ENCODE measurements at places on chromosomes 7 and 10.
A peak's percentile ranks its signal among the peaks of the same experiment; 100 is the strongest.

GRCh38 chr10:132599732-132600131 lies 62.1 kb downstream of the INPP5A start:
- H3K4me3 ChIP-seq: no peak overlapping the region
- H3K27ac ChIP-seq: no peak overlapping the region
- H3K36me3 ChIP-seq: peaks cover 5% of the 10 kb centered on the region
- no peak for DNase-seq
- H3K4me1 ChIP-seq: peaks cover 32% of the 10 kb centered on the region
- no peaks in the 10 kb centered on the region for H3K27me3 ChIP-seq

GRCh38 chr7:75533926-75534325 lies 41.8 kb downstream of the SPDYE5 start:
- no peak overlapping the region for H3K27ac ChIP-seq
- H3K27me3 ChIP-seq: no peaks in the 10 kb centered on the region
- no peaks in the 10 kb centered on the region for H3K36me3 ChIP-seq

DNA sequence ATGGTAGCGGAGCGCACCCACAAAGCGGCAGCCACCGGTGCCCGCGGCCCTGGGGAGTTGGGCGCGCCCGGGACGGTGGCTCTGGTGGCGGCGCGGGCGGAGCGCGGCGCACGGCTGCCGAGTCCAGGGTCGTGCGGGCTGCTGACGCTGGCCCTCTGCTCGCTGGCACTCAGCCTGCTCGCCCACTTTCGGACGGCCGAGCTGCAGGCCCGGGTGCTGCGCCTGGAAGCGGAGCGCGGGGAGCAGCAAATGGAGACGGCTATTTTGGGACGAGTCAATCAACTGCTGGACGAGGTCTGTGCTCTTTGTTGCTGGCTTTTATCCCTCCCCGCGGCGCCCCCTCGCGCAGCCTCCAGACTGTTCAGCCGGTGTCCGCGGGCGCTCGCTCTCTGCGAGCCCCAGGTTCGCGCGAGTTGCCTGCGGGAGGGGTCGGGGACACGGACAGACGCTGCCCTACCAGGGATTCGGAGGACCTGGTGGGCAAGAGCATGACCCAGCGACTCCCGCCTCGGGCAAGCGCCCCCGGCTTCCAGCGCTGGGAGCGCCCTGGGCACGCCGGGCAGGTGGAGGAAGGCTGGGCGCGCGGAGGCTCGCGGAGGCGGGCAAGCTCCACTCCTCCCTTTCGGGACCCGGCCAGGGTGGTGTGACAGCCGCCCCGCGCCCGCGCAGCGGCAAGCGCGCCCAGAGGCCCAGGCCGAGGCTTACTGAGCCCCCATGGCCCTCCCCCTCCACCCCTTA lies 887 bp downstream of the COL13A1 start:
- no peak overlapping the region for H3K27ac ChIP-seq
- no peak for DNase-seq
- peaks cover 62% of the 10 kb centered on the region for H3K27me3 ChIP-seq
- H3K4me3 ChIP-seq: no peak overlapping the region
- H3K36me3 ChIP-seq: peaks cover 3% of the 10 kb centered on the region

GRCh38 chr10:132460071-132460470 lies 63.1 kb downstream of the PWWP2B start:
- H3K27me3 ChIP-seq: no peaks in the 10 kb centered on the region
- H3K36me3 ChIP-seq: no peaks in the 10 kb centered on the region
- H3K27ac ChIP-seq: no peak overlapping the region
- no peaks in the 10 kb centered on the region for H3K4me1 ChIP-seq
- no peak overlapping the region for H3K4me3 ChIP-seq
- DNase-seq: no peak

DNA sequence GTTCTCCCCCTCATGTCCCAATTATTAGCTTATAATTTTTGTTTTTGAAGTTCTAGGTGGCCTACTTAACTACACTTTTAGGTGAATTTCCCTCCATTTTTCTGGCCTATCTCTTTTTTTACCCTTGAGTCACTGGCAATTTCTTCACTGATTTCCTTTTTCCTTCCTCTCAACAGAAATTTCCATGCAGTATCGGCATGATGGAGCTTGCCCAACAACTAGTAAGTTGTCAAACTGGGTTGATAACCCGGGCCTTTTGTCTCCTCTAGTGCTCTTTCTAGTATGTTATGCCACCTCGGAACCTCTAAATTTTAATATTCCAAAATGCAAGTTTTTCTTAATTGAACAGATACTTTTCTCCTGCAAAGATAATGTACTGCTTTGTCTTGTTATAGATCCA lies 147.1 kb downstream of the MLLT10 start:
- peaks cover 7% of the 10 kb centered on the region for H3K4me1 ChIP-seq
- H3K27me3 ChIP-seq: no peaks in the 10 kb centered on the region
- H3K27ac ChIP-seq: no peak overlapping the region
- no peak for DNase-seq

DNA sequence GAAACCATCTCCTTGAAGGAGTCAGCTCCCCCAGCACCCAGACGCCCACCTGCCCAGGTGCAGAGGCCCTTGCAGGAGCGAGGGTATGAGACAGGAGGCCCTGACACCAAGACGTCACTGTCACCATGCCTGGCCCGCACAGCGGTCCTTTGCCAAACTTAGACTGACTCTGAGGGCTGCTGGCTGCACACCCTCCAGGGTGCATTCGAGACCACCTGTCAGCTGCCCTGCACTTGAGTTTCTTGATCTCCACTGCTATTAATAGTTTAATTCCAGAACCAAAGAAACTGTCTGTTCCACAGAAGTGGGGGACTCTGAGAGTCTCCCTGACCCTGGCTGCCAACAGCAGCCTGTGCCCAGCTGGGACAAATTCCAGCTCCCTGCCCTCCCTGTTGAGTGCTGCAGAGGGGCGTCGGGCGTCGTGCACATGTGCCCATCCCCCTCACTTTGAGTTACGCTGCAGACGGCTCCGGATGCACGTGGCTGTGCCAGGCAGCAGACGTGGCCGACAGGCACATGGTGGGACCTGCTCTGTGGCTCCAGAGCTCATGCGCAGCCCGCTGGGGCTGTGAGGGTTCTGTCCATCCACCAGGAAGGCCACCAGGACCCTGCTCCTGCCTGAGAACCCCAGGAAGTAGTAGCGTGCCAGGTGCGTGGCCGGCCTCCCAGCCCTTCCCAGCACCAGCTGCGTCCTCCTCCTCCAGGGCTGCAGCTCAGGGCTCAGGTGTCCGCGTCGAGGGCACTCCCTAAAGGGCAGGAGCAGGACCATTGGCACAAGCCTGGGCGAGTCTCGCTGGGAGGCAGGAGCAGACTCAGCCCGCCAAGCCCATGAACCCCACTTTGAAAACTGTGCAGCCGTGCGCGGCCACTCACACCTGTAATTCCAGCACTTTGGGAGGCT lies 24.8 kb downstream of the ELFN1 start:
- H3K4me3 ChIP-seq: no peak overlapping the region
- DNase-seq: peak; percentile 5
- H3K27me3 ChIP-seq: peaks cover 4% of the 10 kb centered on the region
- H3K4me1 ChIP-seq: peaks cover 5% of the 10 kb centered on the region

GRCh38 chr10:86371691-86372090 lies 5.1 kb upstream of the GRID1 start:
- H3K4me3 ChIP-seq: no peak overlapping the region
- H3K36me3 ChIP-seq: peaks cover 8% of the 10 kb centered on the region
- H3K27me3 ChIP-seq: peaks cover 76% of the 10 kb centered on the region
- DNase-seq: no peak
- H3K27ac ChIP-seq: no peak overlapping the region

DNA sequence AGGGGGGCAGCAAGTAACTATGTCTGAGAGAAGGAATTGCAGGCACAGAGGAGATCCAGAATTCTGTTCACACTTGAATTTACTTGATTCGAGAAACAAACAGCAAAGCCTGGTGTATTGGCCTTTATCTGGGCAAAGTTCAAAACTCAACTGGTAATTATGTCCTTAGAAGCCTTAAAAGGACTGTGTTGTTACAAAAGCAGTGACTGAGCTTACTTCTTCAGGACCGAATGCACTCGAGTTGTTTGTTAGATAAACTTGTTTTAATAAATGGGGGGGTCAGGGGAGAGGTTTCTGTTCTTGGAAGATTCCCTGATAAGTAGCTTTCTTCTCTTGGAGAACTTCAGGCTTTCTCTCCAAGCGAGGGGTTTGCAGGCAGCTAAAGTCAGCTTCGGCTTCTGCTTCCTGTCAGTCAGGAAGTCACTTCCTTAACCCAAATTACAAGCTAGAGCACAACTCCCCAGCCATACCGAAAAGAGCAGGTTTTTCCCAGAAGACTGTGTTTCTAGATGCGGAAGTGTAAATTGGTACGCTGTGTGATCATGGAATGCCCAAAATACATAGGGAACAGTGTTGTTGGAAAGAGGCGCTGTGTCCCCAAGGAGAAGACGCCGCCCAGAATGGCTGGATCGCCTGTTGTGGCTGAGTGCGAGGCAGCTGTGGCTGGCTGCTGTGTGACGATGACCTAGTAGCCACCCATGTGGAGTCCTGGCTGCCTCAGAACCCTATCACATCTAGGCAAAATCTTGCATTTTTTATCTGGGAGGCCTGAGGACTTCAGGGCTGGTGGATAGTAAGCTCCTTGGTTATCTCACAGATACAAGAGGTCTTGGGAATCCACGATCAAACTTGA lies 110.4 kb downstream of the TCF7L2 start:
- H3K4me1 ChIP-seq: no peaks in the 10 kb centered on the region
- H3K36me3 ChIP-seq: no peaks in the 10 kb centered on the region
- no peaks in the 10 kb centered on the region for H3K27me3 ChIP-seq
- no peak overlapping the region for H3K27ac ChIP-seq
- no peak overlapping the region for H3K4me3 ChIP-seq
- no peak for DNase-seq

DNA sequence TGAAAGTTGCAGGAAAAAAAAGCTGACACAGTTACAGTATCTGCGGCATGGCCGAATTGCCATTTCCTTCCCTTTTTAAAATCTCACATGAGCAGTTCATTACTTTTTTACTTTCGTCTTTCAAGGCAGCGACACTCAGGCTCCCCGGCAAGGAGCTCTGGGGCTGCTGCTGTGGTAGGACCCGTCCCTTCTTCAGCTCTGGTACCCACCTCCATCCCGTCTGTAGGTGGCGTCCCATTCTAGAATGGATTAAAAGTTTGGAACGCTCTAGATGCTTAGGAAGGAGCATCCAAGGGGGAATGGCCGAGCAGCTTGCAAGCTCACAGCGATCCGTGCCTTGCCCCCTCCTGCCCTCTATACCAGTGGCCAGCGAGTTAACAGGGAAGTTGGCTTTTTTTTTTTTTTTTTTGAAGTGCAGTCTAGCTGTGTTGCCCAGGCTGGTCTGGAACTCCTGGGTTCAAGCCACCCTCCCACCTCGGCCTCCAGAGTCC lies 22.8 kb upstream of the TTYH3 start:
- peaks cover 10% of the 10 kb centered on the region for H3K4me1 ChIP-seq
- H3K4me3 ChIP-seq: no peak overlapping the region
- peak overlapping the region; percentile 41 for H3K27ac ChIP-seq

DNA sequence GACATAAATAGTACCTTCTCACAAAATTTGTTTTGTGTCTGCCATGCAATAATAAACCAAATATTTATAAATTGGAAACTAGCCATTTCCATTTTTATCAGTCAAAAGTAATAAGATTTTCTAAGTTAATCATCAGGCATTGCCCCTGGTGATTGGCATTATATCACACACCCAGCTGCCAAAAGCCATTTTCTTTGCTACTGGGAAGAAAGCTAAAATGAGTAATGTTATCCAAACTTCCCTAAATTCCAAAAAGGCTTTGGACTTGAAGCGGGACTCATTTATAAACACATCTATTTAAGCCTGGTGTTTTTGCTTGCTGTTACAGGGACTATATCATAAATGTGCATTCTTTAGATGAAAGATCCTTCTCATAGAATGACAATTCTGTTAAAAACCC lies 86.0 kb downstream of the AKR1D1 start:
- peaks cover 2% of the 10 kb centered on the region for H3K4me1 ChIP-seq
- no peak for DNase-seq
- no peak overlapping the region for H3K27ac ChIP-seq

- no peaks in the 10 kb centered on the region for H3K27me3 ChIP-seq
- peaks cover 4% of the 10 kb centered on the region for H3K36me3 ChIP-seq
- peak overlapping the region; percentile 1 for H3K27ac ChIP-seq
- no peak overlapping the region for H3K4me3 ChIP-seq
- peaks cover 12% of the 10 kb centered on the region for H3K4me1 ChIP-seq
Observed at GRCh38 chr7:67105377-67105776, 108.7 kb downstream of the TYW1 start.

DNA sequence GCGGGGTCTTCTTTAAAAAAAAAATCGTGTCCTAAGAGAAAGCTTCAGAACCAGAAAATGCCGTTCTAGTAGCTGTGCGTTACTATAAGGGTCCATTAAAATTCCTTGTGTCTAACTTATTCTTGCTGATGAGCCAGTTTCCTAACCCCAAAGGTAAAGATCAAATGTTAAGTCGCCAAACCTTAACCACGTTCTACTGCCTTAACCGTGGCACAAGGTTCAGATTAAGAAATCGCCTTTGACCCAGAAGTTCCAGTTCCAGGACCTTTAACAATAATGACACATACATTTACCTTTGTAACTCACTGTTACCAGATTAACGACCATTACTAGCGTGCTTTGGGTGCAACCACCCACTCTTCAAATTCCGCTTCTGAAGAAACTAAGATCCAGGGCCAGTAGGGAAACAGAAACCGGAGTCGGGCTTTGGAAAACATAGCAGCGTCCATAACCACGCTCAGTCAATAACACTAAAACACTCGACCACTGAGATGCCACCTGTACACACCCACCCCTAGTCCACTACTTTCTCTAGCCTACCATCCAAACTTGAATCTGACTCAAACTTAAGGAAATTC lies 620 bp downstream of the BET1 start:
- no peak for DNase-seq
- peak overlapping the region; percentile 99 for H3K4me3 ChIP-seq
- H3K4me1 ChIP-seq: peaks cover 35% of the 10 kb centered on the region
- H3K36me3 ChIP-seq: peaks cover 1% of the 10 kb centered on the region
- peaks cover 10% of the 10 kb centered on the region for H3K27me3 ChIP-seq
- H3K27ac ChIP-seq: peak overlapping the region; percentile 100

DNA sequence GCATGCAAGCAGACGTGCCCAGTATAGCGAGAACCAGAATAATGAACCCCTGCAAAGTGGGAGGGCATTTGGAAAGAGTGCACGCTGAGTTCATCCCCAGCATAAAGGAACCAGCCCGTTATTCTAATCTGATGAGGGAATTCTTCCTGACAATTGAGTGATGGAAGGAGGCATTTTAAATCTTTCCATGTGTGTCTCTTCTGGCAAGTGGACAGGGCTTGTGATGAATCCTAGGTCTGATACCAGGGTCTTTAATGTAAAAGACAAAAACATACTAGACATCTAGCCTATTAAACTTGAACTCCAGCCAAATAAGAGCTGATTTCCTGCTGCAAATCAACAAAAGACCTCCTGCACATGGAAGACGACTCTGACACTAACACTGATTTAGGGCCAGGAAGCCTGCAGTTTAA lies 301.2 kb downstream of the DPP6 start:
- no peaks in the 10 kb centered on the region for H3K27me3 ChIP-seq
- DNase-seq: no peak
- no peaks in the 10 kb centered on the region for H3K4me1 ChIP-seq
- H3K27ac ChIP-seq: no peak overlapping the region

GRCh38 chr7:44490351-44491200 lies at the start of gene NUDCD3:
Gene NUDCD3, minus strand, starts transcription at chr7:44490658. Its CDS starts 58 bp downstream, at chr7:44490600.
- DNase-seq: peak; percentile 66
- H3K27me3 ChIP-seq: peaks cover 2% of the 10 kb centered on the region
- peak within 1 kb of the TSS; percentile 90 for H3K4me3 ChIP-seq
- peak within 1 kb of the TSS; percentile 97 for H3K27ac ChIP-seq
- peaks cover 3% of the 10 kb centered on the region for H3K36me3 ChIP-seq

- H3K36me3 ChIP-seq: no peaks in the 10 kb centered on the region
- no peaks in the 10 kb centered on the region for H3K4me1 ChIP-seq
- no peak overlapping the region for H3K4me3 ChIP-seq
- DNase-seq: peak; percentile 33
Observed at GRCh38 chr7:149662591-149663095, 110.7 kb downstream of the ZNF467 start.
